Astrocyte (in vitro differentiated cells and primary cell): ENCODE measurements at places on chromosomes 7 and 10. TPM values are rescaled to one million over a fixed set of nuclear protein-coding genes. Genes with fewer than 3 reads are reported as not detected.
A peak's percentile ranks its signal among the peaks of the same experiment; 100 is the strongest.

- H3K27me3 ChIP-seq: no peaks in the 10 kb centered on the region
- H3K36me3 ChIP-seq: no peaks in the 10 kb centered on the region
- H3K4me1 ChIP-seq: no peaks in the 10 kb centered on the region
- H3K4me3 ChIP-seq: no peak overlapping the region
These were observed 4.6 kb downstream of the NET1 start for GRCh38 chr10:5416981-5417380.

The GALNT17 gene
- 5.7 and 7.8 TPM in 2 replicates for total RNA-seq

The ANXA8L1 gene
- 0.59 and 1.5 TPM in 2 replicates for total RNA-seq

DNA sequence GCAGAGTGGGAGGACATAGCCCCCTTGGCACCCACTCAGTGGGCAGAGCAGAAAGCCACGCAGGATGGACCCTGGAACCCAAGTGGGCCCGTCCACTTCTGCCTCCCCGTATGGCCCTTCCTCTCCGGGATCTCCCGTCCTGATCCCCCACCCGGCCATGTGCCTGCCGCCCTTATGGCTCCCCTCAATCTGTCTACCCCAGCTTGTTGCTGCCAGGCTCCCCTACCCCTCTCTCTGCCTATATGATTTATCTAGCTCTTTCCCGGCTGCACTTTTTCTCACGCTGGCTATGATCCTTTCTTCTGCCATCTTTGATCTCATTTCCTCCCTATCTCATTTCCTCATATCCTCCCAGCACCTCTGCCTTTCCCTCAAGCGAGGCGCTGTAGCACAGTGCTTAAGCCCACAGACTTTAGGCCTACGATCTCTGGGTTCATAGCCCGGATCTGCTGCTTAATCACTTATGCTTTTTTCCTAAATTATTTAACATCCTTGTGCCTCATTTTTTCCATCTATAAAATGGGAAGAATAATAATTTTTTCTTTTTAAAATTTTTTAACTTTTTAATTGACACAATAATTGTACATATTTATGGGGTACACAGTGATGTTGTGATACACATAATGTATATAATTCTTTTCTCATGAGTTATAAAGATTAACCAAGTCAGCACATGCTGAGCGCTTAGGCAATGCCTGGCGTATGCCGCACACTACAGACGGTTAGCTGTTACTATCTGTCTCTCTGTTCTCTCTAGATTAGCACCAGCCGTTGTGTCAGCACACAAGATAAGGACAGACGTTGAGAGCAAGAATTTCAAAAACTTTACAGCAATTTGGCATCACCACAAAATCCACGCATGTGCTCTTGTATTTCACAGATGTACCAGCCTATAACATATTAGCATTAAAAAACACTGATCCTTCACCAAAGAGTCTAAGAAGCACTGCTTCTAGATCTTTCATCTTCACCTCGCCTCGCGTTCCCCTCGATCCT lies 18.1 kb downstream of the KCNH2 start:
- no peak overlapping the region for H3K4me3 ChIP-seq
- H3K27me3 ChIP-seq: peaks cover 10% of the 10 kb centered on the region
- DNase-seq: no peak
- H3K27ac ChIP-seq: no peak overlapping the region
- H3K4me1 ChIP-seq: peaks cover 2% of the 10 kb centered on the region
- no peaks in the 10 kb centered on the region for H3K36me3 ChIP-seq

The MYL10 gene
- 0.73 and 2.8 TPM in 2 replicates for total RNA-seq

- H3K4me3 ChIP-seq: no peak overlapping the region
- H3K36me3 ChIP-seq: no peaks in the 10 kb centered on the region
- no peaks in the 10 kb centered on the region for H3K4me1 ChIP-seq
- H3K27ac ChIP-seq: no peak overlapping the region
- DNase-seq: no peak
These were observed 164.8 kb downstream of the DNAJB6 start for GRCh38 chr7:157501581-157501980.

DNA sequence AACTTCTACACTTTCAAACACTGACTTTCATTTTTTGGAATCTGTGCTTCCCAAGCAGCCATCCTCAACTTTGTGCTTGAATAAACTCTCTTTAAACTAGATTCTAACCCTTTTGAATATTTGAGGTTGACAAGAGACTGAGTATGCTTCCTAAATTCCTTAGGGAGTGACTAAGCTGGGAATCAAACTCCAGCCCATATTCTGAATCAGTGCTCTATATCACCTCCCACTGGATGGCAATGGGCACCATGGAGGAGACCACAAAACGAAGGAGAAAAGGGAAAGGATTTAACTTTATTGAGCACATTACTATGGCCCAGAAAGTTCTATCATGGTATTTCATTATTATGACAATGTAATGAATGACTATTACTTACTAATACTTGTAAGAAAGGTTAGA lies 17.2 kb upstream of the SLC26A4 start:
- DNase-seq: peak; percentile 70
- peaks cover 3% of the 10 kb centered on the region for H3K4me1 ChIP-seq

DNA sequence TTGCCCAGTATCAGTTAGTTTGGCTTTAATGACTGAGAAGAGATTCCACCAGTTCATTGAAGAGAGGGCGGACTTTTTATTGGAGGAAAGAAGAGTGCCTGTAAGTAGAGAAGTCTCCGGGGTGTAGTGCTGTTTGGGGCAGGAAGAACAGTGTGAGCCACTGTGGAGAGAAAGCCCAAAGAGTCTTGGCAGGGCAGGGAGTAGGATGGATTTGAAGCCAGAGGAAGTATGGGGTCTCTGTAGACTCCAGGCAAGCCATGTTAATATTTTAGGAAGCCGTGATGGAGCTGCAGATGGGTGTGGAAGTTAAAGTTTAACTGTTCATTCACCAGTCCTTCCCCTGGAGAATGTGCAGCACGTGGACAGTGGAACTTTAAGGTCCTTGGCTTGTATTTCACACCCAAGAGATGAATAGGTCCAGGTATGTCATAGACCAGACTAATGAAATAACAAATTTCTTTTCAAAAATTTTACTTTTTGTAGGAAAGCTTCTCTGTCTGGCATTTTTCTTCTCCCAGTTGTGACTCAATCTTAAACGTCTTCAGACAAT lies 54.1 kb downstream of the TCF7L2 start:
- H3K4me1 ChIP-seq: no peaks in the 10 kb centered on the region
- no peaks in the 10 kb centered on the region for H3K27me3 ChIP-seq
- H3K27ac ChIP-seq: no peak overlapping the region
- no peaks in the 10 kb centered on the region for H3K36me3 ChIP-seq
- no peak for DNase-seq

DNA sequence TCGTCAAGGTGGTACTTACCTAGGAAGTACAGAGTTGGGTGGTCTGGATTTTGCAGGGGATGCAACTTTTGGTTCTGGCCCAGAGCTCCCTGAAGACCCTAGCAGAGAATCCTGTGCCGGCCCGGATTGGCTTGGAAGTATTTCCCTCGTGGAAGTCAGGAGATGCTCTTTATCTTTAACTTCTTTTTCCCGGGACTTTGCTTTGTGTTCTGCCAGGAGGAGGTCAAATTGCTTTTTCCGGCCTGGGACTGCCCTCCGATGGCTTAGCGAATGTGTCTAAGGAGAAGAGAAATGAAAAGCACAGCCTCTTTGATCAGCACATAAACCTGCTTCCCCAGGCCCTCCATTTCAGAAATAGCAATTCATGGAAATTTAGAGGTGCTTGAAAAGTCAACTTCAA lies 57.0 kb upstream of the EFCAB10 start:
- H3K4me1 ChIP-seq: peaks cover 1% of the 10 kb centered on the region
- H3K36me3 ChIP-seq: peaks cover 4% of the 10 kb centered on the region
- H3K27me3 ChIP-seq: no peaks in the 10 kb centered on the region
- DNase-seq: no peak
